Effector CD4-positive, alpha-beta T cell (primary cell): ENCODE measurements at places on chromosomes 7 and 10.

- DNase-seq, result no peak
These were observed 46.2 kb upstream of the PLCE1 start for GRCh38 chr10:93947524-93947923.

DNA sequence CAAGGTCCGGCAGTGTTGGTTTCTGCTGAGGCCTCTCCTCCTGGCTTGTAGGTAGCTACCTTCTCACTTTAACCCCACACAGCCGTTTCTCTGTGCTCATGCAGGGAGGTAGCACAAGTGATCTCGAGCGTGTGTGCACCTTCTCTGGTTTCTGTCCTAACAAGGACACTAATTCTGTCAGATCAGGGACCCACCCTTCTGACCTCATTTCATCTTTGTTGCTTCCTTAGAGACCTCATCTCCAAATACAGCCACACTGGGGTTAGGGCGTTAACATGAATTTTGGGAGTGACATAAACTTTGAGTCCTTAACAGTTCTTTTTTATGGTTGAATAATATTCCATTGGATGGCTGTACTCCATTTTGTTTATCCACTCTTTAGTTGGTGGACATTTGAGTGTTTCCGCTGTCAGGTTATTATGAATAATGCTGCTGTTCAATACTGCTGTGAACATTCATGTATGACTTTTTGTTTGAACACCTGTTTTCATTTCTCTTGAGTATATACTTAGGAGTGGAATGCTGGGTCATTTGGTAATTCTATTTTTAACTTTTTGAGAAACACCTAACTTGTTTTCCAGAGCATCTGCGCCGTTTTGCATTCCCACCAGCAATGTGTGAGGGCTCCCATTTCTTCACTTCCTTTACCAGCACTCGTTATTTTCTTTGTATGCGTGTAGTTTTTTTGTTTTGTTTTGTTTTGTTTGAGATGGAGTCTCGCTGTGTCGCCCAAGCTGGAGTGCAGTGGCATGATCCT lies 57.5 kb downstream of the LCOR start:
- DNase-seq, result no peak

DNA sequence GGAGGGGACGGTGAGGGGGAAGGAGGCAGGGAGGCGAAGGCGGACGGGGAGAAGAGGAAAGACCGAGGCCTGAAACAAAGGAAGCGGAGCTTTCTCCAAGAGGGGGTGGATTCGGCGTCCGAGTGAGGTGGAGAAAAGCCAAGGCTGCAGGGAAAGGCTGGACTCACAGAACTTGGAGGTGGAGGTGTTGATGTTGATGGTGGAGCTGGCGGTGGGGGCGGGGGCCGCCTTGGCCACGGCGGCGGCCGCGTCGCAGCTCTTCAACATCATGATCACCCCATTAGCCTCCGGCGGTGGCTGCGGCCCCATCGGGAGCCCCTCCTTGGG lies 578 bp downstream of the CACUL1 start:
- peak; percentile 20 for DNase-seq

DNA sequence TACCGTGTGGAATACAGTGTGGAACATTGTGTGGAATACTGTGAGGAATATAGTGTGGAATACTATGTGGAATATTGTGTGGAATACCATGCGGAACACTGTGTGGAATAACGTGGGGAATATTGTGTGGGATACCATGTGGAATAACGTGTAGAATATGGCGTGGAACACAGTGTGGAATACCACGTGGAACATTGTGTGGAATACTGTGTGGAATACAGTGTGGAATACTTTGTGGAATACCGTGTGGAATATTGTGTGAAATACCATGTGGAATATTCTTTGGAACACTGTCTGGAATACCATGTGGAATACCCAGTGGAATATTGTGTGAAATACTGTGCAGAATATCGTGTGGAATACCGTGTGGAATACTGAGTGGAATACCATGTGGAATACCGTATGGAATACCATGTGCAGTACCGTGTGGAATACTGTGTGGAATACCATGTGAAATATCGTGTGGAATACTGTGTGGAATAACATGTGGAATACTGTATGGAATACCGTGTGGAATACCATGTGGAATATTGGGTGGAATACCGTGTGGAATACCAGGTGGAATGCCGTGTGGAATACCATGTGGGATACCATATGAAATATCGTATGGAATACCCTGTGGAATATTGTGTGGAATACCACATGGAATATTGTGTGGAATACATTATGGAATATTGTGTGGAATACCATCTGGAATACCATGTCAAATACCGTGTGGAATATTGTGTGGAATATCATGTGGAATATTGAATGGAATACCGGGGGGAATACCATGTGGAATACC lies 133.1 kb upstream of the CHST15 start:
- DNase-seq, result no peak

- DNase-seq, result no peak
These were observed 100.3 kb downstream of the ELFN1 start for GRCh38 chr7:1770331-1770730.

DNA sequence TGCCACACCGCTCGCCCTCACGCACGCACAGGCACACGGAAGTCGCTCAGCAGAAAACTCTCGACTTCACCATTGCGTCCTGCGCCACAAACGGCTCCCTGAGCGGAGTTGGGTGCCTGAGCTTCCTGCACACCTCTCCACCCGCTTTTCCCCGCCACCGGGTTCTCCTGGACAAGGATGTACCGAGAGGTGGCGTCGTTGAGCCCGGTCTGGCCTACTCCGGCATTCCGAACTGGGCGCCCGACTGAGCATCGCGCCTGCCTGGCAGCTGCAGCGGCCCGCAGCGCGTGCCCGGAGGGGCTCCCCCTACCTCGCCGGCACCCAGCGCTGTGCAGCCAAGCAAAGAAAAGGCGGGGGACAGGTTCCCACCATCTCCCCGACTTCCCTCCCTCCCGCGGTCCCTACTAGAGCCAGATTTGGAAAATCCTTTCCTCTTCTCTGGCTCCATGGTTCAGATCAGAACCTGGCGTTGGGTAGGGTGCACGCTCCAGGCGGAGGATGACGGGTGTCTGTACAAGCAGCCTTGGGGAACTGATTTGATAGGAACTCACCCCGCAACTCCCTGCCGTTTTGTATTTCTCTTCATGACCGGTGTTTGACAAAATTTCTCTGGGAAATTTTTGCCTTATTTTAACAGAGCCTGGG lies 1.7 kb downstream of the SORCS3 start:
- DNase-seq, result no peak

DNA sequence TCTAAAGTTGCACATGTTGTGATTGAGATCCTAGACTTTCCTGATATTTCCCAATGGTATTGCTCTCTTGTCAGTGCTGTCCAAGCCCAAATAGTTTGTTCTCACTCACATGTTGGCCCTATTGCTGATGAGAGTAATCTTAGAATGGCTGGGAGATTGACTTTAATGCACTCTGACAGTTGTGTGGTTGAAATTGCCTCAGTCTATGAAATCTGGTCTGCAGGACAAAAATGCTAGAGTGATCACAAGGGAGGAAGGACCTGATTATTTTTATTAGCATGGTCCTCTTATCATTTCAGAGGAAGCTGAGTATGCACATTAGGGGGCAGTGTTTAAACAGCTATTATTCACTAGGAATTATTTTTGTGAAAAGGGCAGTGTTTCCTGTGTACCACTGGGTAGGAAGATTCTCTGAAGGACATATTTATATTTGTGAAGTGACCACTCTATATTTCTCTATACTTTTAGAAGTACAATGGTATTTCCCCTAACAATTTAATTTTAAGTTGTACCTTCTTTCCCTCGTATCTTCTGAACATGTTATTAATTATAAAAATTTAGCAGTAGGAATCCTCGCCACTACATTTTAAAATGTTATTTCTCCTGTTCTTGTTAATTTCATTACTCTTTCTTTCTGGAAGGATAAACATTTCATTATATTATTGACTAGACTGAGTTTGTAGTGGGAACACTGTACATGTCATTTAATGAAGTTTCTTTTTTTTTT lies 64.4 kb downstream of the SUGCT start:
- DNase-seq, result no peak
